ENCODE measurements at places on chromosomes 16 and 17.

DNA sequence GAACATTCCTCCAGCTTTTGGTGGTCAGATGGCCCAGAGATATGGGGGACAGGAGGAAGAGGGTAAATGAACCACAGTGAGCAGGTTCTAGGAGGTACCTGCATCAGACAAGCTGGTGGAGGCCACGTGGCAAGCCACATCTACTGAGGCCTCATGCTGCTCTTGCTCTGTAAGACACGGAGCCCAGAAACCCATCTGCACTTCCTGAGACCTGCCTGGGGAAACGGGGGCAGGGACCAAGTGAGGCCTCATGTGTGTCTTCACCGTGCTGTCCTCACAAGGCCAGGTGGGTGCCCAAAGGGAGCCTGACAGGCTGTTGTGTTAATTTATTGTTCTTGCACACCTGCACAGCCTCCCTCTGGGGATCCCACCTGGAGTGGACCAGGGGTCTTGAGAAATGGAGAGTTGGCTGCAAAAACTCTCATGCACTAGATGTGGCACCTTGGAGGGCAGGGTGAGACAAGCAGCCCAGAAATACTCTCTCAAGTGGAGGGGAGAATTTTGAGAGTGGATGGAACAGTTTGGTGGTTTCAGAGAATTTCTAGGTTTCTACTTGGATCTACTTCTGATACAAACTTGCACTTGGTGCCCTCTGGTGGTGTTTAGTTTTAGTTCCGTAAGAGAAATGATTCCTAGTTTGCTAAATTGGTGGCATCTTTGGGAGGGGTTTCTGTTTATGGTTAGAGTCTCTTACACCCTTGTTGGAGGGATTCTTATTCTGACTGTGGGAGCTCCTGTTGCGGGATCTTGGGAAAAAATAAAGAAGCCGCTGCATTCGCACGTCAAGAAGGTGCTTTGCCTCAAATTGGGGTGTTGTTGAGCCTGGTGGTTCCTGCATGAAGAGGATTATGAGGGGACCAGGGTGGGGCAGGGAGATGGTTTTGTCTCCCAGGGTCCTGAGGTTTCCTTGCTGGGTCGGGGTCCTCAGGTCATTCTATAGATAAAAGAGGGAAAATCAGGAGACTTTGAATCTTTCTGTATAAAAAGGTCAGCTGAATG, 47.5 kb downstream of the SLC6A2 start:
- no peak for DNase-seq

GRCh38 chr17:17692353-17693252, 11.3 kb downstream of the RAI1 start:
- DNase-seq = no peak

DNA sequence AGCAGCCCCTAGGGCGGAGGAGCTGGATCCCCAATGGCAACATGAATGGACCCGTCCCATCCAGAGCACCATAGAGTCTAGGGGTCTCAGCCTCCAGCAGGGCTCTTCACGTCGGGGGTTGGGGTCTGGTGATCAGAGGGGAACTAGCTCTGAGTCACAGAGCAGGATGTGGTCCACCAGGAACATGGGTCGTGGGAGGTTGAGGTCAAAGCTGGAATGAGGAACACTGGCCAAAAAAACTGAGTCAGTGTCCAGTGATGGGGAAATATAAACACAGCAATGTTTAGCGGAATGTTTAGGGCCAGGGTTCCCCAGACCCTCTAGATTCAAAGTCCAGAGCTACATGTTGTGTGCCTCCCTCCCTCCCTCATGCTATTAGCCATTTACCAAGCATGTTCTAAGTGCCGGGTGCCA, 79.1 kb upstream of the C16orf82 start:
- DNase-seq = no peak

- no peak for DNase-seq
Observed at GRCh38 chr16:50762241-50762640, 20.4 kb downstream of the CYLD start.

DNA sequence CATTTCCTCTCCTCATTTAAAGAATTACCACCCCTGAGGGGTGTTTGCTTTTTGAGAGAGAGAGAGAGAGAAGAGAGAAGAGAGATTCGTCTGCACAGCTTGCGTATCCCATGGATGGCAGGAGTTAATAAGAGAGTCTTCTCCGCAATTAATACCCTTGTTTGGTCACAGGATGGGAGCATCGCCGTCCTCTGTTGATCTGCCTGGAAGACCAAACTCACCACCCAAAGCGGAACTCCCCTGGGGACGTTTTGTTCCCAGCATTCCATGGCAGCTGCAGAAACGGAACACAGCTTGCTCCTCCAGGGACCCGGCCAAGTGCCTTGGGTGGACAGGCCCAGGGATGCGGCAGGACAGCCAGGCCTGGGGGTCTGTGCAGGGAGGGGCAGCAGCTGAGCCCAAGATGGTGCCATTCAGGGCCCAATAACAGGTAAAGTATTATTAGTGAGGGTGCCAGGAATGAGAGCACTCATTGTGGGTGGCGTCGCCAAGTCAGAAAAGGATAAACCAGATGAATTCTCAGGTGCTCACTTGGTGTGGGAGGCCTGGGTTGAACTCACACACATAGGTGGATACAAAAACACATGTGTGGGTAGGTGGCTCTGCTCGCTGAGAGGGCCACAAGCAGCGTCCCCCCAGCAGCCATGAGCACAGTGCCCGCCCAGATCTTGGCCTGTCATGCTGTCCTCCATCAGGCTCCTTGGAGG, 83.1 kb downstream of the NT5M start:
- DNase-seq = no peak

DNA sequence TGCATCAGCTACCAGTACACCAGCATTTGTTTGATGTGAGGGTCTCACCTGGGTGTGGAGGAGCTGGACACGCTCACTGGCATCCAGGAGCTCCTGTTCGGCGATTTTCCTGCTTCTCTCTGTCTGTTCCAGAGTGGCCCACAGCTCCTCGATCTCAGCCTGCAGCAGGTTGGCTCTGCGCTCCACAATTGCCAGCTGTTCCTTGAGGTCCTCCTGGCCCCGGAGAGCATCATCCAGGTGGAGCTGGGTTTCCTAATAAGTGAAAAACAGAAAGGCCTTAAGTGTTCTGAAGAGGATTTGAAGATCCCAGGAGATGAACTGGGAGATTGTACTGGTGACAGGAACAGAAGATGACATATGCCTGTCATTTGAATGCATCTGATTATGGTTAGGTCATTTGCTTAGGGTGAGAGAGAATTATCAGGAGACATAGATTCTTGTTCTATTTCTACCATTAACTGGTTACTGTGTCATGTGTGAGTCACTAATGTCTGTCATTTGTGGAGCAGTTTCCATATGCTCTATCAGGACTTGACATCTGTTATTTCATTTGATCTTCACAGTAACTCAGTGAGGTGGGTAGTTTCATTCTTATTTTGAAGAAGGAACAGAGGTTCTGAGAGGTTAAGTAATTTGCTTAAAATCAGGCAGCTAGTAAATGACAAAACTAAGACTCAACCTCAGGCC, 21.5 kb upstream of the MYH13 start:
- DNase-seq = no peak

DNA sequence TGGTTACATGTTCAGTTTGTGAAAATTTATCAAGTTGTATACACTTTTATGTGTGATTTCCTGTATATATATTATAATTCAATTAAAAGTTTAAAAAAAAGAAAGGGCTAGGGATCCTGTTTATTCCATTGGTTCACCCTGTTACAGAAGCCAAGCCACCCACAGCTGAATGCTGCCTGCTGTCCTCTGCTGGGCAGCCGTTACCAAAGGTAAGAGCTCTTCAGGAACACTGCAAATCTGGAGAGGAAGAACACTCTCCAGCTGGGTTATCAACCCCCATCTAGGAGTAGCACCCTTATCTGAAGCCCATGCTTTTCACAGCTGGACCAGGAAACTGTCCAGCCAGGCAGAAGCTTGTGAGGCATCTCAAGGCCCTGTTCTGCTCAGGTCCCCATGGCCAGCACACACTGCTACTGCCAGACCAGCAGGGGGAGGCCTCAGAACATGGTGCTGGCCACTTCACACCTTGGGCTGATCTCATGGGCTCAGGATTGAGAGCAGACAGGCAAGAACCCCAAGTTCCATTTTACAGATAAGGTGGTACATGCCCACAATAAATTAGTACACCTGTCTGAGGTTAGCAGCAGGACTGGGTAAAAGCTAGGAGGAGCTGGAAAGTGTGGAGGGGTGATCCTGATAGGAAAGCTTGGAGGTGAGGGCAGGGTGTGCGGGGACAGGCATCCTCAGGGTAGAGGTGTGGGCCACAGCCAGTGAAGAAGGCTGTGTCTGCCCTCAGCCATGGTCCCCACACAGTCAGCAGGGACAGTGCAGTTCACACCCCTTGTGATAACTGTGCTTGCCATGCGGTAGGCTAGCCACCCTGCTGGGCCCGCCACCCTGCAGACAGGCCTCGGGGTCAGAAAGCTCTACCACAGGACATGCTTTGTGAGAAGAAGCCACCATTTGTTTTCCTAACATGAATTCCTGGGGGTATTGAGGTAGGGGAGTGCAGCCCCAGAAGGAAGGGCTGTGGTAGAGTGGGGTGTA, 54.3 kb upstream of the SREBF1 start:
- DNase-seq = peak; percentile 46

- DNase-seq = peak; percentile 40
Observed at GRCh38 chr17:4584101-4584916, at the start of gene SMTNL2. Gene SMTNL2 (plus strand): TSS chr17:4584529. CDS start chr17:4584606, 77 bp downstream.

DNA sequence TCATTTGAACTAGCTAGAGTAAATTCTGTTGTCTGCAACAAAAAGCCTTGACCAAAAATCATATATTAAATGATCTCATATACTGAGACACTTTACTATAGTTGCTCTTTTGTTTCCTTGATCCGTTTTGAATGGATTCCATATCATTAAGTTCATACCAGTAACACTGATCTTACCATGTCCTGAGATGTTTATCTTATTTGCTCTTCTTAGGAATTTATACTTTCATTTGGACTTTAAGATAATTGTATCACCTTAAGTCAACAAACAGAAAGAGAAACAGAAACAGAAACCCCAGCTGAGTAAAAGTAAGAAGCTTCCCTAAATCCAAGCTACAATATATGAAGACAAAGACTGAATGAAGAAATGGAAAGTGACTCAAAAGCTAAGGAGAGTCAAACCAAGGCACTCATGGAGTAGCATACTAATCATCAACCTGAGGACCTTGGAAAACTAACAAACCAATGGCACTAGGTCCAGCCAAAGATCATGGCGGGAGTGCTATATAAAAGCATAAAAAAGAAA, 106.5 kb upstream of the COX10 start:
- no peak for DNase-seq

- no peak for DNase-seq
Observed at GRCh38 chr17:17112628-17113200, 70.5 kb downstream of the MPRIP start.

- no peak for DNase-seq
Observed at GRCh38 chr17:69473841-69474831, 59.6 kb downstream of the MAP2K6 start.

- DNase-seq = no peak
Observed at GRCh38 chr17:70375406-70375805, 206.1 kb downstream of the KCNJ2 start.

GRCh38 chr17:7443499-7444485, 1.1 kb upstream of the CHRNB1 start:
- DNase-seq = no peak

DNA sequence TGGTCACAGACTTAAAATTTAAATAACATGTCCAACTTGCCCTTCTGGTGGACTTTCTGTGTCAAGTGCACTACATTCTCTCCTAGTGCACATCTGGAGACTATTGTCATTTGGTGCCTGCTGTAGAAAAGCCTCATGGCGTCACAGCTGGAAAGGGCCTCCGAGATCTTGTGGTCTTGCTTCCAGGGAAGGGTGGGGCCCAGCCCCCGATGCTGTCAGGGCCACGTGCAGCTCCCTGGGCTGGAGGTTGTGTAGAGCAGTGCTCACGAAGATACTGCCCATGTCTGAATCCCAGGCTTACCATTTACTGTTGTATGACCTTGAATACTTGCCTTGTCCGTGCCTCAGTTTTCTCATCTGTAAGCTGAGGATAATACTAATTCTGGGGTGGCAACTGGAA, 6.8 kb upstream of the MPRIP start:
- no peak for DNase-seq

- DNase-seq = peak; percentile 67
Observed at GRCh38 chr16:75305364-75306098, 54.1 kb upstream of the BCAR1 start.

GRCh38 chr16:29024278-29024677, 39.4 kb downstream of the LAT start:
- no peak for DNase-seq

GRCh38 chr16:64292953-64293352, 828.9 kb downstream of the CDH11 start:
- DNase-seq = no peak

DNA sequence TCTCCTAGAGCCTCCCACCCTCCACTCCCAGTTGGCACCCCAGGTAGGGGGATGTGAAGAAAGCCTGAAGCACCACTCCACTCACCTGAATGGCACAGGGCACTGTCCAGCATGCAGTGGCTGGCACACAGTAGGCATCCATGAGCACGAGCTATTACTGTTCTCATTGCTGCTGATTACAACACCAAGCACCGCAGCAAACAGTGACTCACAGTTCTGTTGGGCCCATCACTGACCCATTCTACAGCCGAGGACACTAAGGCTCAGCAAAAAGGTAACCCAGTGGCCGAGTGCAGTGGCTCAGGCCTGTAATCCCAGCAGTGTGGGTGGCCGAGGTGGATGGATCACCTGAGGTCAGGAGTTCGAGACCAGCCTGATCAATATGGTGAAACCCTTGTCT, 2.7 kb downstream of the ZSCAN10 start:
- DNase-seq = no peak

- DNase-seq = no peak
Observed at GRCh38 chr17:82092995-82093751, 4.9 kb downstream of the FASN start.

DNA sequence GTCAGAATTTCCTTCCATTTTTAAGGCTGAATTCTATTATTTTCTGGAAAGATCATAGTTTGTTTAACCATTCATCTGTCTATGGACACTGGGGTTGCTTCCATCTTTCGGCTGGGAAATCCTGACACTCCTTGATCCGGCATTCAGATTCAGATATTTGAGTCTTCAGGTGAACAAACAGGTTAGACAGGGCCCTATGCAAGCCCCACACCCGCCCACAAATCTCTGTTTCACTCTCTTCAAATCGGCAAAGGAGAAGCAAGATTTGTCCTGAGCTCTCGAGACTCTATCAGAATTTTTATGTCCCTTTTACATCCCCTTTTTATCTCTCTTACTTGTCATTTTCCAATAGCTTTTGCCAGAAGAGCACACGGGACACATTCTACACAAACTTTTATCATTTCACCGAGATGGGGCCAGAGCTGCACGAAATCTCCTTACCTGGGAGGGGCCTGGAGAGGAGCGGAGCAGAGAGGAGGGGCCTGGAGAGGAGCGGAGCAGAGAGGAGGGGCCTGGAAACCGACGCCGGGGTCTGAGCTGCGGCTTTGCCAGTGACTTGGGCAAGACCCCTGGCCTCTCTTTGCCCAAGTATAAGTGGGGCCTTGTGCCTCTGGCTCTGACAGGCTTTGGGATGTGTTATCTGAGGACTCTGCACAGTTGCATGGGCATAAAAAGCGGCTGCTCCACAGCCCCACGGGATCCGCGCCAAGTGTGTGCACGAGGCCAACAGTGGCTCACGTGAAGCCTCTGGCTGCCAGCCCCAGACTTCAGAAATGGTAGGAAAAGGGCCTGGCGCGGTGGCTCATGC, 54.3 kb upstream of the RBFOX3 start:
- no peak for DNase-seq
